ENCODE measurements at places on chromosomes 1 and 21.

DNA sequence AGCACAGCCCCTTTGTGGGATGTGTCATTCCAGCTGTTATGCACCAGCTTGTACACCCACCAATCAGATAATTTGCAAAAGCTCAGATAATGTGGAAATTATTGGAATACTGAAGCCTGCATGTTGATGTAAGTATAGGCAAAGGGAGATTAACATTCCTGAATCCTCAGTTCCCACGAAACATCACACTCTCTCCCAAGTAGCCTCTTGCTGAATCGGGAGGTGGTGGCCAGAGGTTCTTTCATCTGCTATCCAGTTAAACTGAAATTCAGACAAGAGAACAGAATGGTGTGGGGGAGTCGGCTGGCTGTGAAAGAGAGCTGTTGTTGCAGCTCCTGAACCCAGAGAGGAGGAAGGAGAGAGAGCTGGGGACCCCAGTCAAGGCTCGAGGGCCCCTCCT lies 170.9 kb downstream of the ZBTB18 start:
- DNase-seq: no peak

GRCh38 chr1:243927381-243927780 lies 77.3 kb upstream of the AKT3 start:
- DNase-seq: no peak

GRCh38 chr21:40990366-40990765 lies 143.4 kb upstream of the DSCAM start:
- no peak for DNase-seq

GRCh38 chr21:14376854-14377253 lies 6.1 kb downstream of the HSPA13 start:
- no peak for DNase-seq

DNA sequence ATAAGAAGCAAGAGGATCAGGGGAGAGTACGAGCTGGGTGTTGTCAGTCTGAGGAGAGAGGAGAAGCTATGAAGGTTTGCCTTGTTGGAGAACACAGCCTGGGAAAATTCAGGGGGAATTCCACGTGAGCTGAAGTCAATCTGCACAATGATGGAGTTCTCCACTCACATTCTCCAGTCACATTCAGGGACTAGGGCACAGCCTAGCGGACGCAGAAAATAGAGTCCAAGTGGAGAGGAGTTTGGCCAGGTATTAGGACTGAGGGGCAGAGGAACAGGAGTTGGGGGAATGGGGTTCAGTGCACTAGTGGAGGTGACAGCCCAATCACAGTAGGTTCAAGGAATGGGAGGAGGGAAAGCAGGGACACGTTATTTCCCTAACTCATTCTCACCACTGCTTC lies 124.0 kb downstream of the KCNH1 start:
- DNase-seq: no peak

GRCh38 chr1:212328248-212328647 lies 43.0 kb downstream of the PPP2R5A start:
- no peak for DNase-seq

DNA sequence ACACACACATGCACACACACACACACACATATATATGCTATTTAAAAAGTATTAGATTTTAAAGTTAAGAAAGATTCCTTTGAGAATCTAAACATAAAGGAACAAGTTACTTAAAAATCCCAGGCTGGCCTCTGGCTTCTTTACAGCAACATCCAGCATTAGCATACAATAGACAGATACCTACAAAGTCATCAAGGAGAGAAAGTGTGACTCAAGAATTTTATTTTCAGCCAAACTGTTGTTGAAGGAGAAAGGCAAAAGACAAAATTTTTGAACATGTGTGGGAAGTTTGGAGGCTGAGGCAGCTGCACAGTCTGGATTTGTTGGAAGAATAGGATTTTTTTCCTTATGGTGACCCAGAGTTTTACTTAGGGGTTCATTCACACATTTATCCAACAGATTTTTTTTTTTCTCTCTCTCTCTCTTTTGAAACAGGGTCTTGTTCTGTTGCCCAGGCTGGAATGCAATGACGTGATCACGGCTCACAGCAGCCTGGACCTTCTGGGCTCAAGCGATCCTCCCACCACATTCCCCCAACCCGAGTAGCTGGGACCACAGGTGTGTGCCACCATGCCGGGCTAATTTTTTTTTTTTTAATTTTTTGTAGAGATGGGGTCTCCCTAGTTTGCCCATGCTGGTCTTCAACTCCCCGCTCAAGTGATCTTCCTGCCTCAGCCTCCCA lies 24.0 kb upstream of the SPOCD1 start:
- DNase-seq: no peak

DNA sequence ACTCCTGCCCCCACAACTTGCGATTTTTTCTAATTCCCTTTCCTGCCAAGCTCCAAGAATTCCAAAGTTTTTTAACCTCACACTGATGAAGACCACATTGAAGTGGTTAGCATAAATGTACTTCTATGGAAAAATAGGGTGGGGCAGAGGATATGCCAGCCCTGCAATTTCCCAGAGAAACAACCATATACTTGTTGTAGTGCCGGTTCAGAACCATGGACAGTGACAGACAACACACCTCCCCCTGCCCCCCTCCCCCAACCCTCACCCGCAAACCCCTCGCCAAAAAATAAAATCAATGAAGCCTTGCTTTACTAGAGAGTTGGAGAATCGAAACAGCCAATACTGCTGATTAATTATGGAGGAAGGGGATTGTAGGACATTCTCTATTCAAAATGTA lies 109.5 kb upstream of the GRIK3 start:
- DNase-seq: no peak

GRCh38 chr1:207817778-207818751 lies 66.2 kb downstream of the CD46 start:
- no peak for DNase-seq

GRCh38 chr1:196680107-196680506 lies 28.3 kb downstream of the CFH start:
- DNase-seq: no peak

DNA sequence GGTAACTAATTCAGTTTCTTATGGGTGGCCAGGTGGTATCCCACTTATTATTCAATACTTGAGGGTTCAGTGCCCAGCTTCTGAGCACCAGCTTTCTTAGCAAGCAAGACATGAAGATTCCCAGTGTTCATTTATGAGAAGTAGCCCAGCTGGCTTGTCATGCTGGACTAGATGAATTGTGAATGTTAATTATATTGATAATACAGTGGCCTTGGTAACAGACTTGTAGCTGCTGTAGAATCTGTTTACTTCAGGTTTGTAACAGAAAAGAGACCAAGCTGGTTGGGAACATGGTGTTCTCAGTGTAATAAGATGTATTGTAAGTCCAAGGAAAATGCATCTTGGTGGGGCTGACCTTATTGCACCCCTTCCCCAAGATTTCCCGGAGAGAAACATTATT lies 10.1 kb downstream of the AHCYL1 start:
- no peak for DNase-seq

DNA sequence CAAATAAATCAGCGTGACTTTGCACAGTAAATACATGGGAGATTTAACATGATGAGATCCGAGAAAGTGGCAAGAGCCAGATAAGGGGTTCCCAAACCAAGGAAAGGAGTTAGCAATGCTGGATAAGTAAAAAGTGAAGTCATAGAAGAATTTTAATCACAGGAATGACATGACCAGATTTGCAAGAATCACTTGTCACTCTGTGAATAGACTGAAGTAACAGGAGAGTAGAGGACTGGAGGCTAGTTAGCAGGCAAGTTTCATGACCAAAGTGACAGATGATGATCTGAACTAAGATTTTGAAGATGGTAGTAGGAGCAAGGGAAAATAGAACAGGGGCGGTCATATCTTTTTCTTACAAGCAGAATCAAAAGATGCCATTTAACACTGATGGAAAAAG lies 8.4 kb downstream of the CFH start:
- DNase-seq: no peak

DNA sequence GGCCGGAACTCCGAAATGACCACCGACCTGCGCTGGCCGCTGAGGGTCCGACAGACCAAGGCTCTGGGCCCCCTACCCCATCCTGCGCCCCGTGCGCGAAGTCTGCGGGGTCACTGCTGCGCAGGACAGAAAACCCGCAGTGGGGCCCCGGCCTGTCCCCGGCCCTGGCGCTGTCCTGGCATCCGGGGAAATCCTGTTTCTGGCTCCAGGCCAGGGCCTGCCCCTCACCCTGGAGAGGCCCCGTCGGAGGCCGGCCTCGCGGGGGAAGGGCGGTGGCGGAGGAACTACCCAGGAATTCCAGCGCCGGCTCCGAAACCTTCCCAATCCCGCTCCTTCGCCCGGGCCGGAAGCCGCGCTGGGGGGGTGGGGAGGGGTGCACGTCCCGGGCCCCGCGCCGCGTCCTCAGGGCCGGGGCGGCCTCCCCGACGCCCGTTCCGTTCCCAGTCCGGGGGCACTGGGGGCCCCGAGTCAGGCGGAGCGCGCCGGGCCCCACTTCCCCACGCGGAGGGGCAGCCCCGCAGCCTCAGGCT lies 77.0 kb downstream of the MORN1 start:
- DNase-seq: peak; percentile 88

GRCh38 chr1:230068952-230069684 lies 2.1 kb downstream of the GALNT2 start:
- no peak for DNase-seq

DNA sequence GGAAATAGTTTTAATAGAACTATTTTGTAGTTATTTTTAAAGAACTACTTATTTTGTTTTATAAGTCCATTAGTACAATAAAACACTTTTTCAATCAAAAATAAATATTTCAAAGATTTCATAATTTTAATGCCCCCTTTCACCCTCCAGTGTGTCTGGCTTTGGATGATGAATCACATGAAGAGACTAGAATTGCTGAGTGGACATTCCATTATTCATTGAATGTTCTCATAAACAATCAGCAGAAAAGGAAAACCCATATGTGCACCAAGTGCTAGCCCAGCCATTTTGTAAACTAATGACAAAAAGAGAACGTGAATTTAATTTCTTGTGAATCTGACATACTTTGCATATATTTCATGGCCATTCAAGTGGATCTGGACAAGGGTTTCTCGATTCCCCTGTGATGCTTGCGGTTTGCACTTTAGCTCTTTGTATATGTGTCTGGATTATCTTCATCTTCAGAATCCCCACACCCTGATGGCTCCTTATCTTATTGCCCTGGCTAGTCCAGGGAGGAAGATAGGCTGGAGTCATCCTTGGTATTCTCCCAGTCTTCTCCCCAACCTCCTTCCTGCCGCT lies 20.7 kb upstream of the CHIA start:
- no peak for DNase-seq

DNA sequence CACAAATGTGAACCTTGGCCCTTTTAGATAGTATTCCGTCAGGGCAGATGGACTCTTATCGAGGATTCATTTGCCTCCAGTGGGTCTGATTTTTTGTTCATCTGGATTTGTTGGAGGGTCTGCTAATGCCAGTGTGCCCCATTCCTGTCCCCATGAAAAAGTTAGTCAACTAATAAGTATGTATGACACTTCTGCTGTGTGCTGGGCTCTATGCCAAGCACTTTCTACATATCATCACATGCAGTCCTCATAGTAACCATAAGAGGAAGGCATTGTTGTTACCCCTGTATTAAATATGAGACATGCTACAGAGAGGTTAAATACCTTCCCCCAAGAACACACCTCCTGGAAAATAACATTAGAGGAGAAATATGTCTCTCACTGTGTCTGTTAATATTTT lies 46.6 kb upstream of the MAB21L3 start:
- no peak for DNase-seq
